H4 (cell line): ENCODE measurements at places on chromosomes 11 and 22.

DNA sequence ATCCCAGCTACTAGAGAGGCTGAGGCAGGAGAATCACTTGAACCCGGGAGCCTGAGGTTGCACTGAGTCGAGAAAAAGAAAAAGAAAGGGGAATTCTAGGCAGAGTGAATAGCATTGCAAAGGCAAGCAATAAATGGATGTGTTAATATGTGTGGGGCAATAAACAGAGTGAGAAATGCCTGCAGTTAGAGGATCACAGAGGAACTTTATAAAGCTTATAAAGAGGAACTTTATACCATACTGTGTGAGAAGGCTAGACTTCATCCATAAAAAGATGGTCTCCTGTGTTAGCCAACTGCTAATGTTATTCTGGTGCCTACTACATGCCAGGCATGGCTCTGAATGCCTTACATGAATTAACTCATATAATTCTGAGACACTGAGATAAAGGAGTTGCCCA, 841 bp downstream of the B3GNT6 start:
- DNase-seq = no peak

- no peak for DNase-seq
Measured at GRCh38 chr11:64770120-64770519, 8.2 kb downstream of the SF1 start.

DNA sequence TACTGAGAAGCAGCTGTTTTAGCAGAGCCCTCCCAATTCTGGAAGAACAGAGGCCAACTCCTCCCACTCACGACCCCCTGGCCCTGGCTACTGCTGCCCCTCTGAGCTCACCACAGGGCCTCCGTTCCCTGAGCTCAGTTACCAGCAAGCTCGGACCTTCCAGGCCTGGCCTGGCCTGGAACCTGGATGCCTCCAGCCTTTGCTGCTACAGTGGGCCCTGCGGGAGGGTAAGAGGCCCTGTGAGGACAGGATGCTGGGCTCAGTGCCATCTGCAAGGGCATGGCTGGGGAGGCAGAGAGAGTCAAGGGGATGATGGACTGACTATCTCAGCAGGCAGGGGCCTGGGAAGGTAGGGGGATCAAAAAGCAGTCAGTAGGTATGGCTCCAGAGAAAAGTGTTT, 209.9 kb upstream of the NCAM1 start:
- no peak for DNase-seq

DNA sequence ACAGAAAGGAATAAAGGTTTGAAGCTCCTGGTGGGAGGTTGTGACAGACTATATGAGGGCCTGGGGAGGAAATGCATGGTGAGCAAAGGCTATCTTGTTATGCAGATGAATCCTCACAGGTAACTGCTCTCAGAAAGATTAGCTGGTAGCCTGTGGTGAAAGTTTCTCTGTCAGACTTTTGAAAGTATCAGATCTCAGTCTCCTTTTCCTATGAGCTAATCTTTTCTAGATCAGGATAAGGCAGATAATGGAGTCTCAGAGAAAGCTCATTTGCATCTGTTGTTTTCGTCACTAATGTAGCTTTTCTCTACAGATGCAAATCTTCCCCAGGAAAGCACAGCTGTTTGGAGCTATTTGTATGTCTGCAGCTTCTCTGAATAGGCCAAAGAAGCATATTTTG, 21.0 kb upstream of the OR6X1 start:
- no peak for DNase-seq

DNA sequence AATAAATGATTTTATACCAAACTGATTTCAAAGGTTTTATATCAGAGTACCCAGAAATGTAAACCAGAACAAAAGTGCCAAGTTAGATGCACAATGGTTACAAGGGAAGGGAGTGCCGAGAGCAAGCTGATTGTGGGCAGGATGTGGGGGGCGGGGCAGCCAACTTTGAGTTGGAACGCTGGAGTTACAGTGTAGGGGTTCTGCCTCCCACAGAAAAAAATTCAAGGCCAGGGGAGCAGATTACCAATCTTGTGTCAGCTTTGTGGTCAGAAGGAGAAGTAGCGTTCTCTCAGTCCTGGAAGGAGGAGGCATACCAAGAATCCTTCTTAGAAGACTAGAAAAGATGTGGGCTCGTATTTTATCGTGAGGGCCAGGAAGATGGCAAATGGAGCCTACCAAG, 15.9 kb upstream of the POU2AF2 start:
- no peak for DNase-seq

GRCh38 chr11:75763846-75764245, 4.7 kb upstream of the DGAT2 start:
- DNase-seq = no peak

DNA sequence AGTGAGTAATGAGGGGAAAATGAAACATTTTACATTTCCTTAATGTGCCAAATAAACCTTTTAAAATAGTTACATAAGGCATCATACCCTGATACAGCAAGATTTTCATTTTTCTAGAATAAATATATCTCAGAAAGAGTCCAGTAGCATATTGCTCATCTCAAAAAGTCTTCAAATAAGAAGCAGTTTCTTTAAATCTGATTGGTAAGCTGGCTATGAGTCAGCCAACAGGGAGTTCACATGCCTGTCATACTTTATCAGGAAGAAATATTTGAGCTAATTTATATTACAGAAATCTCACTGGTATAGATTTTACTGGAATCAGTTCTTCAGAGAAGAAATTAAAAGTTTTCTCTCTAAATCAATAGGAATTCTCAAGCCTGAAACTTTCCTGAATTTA, 258.1 kb downstream of the C11orf87 start:
- no peak for DNase-seq

DNA sequence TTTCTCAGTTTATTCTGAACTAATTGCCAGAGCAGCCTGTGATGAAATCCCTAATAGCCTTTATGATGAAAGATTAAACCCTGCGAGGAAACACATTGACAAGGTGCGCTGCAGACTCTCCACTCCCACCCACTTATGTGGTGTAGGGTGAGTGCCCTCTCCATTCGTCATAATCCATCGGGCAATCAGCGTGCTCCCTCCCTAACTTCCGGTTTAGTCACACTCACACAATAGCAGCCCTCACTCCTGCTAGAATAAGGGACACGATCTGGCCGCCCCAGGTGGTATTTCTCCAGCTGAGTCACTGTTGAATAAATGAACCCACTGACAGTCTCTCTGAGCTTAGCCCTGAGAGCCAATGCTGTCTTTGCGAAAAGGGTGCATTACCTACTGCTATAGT, 188.3 kb downstream of the OPCML start:
- DNase-seq = peak; percentile 87

DNA sequence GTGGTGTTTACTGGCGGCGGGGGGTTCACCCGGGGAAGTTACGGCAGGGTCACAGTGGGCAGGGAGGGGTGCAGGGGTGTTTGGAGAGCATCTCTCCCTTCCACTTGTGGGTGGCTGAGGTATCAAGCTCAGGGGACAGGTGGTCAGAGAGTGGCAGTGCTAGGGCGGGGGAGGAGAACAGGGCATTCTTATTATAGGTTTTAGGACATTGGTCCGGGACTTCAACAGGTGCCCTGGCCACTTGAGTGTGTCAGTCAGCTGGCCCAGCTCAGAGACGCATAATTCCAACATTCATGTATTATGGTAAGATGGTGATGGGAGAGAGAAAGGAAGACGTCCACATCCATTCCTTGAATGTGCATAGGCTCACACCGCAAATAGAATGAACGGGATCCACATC, 101.7 kb downstream of the TEAD1 start:
- no peak for DNase-seq

- DNase-seq = no peak
Measured at GRCh38 chr11:16372355-16372754, 16.0 kb upstream of the SOX6 start.

- no peak for DNase-seq
Measured at GRCh38 chr11:88173956-88174355, 1.3 kb downstream of the RAB38 start.
